ENCODE measurements at places on chromosomes 4 and X.

GRCh38 chr4:73661646-73662119 lies 41.4 kb upstream of the RASSF6 start:
- DNase-seq: no peak

GRCh38 chr4:11365039-11365438 lies 63.7 kb downstream of the HS3ST1 start:
- DNase-seq: no peak

DNA sequence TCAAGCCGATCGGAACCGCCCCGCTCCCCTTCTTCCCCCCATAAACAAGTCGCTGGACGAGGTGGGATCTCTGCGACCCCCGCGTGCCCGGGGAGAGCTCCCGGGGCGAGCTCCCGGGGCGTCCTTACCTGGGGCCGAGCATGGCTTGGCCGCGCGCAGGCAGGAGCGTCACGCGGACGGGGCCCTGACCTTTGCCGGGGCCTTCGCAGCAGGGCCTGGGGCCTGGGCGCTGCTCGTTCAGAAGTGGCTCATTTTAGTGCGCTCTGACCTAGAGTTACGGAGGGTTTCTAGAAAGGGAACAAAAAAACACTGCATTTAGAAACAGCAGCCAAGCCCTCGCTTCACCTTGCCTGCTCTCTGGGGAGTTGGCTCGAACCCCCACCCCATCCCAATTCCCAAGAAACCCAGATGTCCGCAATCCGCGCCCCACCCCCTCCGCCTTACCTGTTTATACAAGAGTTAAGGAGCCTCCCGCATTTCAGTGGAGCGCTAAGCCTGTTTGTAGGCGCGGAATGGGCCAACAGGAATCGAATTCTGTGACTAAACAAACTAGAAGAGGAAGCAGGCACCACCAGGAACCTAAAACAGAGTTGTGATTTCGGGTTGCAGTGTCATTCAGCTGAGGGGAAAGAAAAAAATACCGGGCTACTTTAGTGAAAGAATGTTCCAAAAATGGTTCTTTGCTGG lies 814 bp upstream of the RBM47 start:
- DNase-seq: no peak

DNA sequence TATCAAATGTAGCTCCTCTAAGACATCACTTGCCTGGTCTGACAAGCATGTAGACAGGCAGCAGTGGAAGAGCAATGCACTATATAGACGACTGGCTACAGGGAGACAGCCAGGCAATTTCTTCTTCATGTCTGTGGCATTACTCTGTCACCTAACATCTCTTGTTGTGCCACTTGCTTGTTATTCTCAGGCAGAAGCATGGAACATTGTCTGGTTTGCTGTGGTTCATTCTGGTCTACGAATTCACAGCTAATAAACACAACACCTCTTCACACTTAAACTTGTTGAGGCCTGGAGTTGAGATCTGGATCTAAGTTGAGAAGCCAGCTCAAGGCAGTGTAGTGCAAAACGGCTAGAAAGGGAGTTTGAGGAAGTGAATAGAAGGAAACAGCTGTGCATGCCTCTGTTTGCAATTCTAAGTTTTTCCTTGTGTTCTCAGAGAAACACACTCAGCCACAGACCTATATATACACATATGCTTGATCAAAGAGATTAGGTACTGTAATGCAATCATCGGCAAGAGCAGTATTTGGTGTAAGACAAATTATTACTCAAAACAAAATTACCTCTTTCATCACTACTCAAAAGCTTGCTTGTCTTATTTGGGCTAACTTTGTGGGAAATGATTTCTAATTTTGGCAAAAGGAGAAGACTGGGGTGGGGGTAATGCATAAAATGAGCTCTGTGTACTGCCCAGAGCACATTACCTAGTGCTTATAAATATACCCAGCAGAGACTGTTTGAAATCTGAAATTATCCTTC lies 243.8 kb downstream of the PPP3CA start:
- DNase-seq: no peak

DNA sequence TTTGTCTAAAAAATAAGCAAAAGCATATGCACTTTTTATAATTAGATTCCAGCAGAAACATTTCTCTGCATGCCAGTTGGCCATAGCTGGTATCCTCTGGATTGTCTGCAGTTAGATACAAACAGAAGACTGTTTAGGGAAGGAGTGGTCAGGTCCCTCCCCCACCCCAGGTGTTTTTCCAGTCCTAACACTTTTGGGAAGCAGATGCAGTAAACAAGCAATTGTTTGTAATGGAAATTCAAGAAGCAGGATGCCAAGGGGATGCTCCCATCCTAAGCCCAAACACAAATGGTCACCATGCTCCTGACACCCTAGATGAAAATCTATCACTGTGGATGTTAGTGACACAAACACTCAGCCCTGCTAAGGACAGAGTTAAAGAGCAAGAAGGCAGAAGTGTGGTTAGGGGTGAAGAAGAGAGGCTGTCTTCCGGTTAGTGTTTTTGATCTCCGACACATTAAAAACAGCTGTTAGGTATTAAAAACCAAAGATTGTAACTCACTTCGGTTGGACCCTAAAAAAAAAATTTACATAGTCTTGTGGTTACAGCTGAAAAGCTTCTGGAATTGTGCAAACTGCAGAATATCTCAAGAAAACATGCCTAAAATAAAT lies 7.9 kb downstream of the LEF1 start:
- no peak for DNase-seq
